Nephron progenitor cell (in vitro differentiated cells): ENCODE measurements at places on chromosomes 6 and 20.

GRCh38 chr20:23125625-23126191 is 39.6 kb upstream of the CD93 start:
- DNase-seq = no peak

DNA sequence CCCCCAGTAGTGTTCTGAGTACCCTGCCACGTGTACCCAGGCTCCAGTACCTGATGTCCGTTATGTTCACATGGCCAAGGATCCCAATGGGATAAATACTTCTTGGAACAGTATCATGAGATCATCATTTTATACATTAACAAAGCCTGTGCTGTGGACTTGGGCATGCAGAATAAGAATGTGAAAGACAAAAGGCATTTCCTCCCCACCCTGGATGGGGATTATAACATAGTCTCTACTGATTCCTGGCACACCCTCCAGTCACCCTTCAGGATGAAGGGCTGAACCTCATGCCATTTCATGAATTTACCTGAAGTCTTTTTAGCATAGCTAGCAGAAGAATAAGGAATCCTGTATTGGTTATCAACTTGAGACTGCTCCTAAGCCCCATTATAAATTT is 2.8 kb downstream of the TNFRSF21 start:
- DNase-seq = no peak

DNA sequence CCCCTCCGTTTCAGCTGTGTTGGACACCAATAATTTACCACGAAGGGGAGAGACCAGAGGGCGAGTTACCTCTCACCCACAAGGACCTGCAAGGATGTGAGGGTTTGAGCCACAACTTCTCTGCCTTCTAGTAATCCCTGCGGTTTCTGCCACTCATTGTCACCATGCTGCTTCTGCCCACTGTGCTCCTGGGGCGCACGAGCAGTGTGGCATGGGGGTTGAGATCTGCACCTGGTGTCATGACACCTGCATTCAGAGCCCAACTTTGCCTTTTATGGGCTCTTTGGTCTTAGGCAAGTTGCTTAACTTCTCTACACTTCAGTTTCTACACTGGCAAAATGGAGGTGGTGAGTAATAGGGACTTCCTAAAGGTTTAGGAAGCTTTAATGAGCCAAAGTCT is 84.9 kb downstream of the SOBP start:
- DNase-seq = no peak

DNA sequence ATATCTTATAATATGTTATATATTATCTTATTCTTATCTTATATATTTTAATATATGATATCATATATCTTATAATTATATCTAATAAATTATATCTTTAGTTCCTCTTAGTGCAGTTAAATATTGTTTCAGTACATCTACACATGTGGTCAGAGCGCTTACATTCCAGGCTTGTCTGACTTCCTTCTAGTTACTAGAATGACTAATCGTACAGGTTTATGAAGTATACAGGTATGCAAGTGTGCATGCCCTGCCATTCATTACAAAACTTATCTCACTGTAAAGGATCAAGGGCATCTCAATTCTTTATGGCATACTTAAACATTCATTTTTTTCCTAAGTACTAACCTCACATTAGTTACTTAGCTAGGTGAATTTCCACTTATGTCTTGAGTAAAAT is 1278.0 kb upstream of the MAP3K7 start:
- no peak for DNase-seq

- peak; percentile 47 for DNase-seq
These were observed 516 bp downstream of the GTPBP2 start for GRCh38 chr6:43628393-43629103.

- no peak for DNase-seq
These were observed 34.3 kb downstream of the RPRD1B start for GRCh38 chr20:38067717-38068365.
